ENCODE measurements at places on chromosomes 12 and 14.

GRCh38 chr12:2689879-2690278 is 104.9 kb upstream of the FKBP4 start:
- DNase-seq = no peak

DNA sequence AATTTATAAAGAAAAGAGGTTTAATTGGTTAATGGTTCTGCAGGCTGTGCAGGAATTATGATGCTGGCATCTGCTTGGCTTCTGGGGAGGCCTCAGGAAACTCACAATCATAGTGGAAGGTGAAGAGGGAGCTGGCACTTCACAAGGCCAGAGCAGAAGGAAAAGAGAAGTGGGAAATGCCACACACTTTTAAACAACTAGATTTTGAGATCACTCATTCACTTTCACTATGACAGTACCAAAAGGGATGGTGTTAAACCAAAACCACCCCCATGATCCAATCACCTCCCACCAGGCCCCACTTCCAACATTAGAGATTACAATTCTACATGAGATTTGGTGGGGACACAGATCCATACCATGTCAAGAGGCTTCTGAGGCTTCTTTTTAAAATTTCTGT is 62.6 kb downstream of the SLC38A4 start:
- no peak for DNase-seq

DNA sequence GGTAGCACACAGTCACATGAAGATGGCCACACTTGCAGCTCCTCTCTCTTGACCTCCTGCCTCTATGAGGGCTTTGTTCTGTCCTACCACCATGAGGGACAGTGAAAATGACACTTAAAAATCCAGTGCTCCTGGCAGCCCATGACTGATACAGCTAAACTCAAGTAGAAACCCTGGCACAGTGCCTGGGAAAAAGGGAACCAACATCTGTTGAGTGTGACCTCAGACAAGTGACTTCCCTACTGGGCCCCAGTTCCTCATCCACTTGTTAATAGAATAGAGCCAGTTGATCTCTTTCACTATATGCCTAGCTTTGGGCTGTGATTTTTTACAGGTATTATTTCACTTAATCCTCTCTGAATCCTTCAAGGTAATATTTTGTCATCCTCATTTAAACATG is 4.8 kb downstream of the GUCY2C start:
- no peak for DNase-seq

GRCh38 chr12:89305373-89305772 is 46.9 kb downstream of the DUSP6 start:
- DNase-seq = no peak

DNA sequence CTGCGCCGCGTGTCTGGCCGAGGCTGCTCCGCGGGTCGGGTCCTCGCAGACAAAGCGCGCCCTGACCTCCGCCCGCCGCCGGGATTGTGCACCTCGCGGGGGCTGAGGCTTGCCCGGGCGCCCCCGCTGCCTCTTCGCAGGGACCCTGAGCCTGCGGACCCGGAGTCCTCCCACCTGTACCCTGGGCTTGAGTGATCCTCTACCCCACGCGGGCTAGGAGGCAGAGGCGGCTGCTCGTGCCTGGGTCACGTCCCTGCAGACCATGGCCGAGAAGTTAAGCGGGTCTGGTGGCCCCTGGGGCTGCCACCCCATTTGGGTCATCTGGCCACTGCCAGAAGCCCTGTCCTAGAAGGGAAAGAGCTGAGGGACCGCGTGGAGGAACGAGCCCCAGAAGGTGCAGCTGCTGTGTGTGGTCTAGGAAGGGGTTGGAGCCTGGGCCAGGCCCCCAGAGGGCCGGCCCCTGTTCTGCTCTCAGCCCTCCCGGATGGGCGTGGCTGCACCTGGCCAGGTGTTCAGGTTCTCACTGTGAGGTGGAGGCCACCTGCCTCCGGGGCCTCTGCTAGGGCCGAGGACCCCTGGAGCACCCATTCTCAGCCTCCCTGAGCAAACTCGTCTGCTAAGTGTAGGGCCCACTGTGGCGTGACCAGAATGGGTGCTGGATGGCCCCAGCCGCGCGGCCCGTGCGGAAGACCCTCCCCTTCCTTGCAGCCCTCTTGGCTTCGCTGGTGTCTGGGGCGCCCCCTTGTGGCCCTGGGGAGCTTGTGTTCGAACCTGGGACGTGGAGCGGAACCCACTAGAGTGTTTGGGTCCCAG is 49.6 kb downstream of the LRCOL1 start:
- peak; percentile 95 for DNase-seq

- no peak for DNase-seq
Measured at GRCh38 chr12:57604992-57605810, 577 bp downstream of the DTX3 start.

DNA sequence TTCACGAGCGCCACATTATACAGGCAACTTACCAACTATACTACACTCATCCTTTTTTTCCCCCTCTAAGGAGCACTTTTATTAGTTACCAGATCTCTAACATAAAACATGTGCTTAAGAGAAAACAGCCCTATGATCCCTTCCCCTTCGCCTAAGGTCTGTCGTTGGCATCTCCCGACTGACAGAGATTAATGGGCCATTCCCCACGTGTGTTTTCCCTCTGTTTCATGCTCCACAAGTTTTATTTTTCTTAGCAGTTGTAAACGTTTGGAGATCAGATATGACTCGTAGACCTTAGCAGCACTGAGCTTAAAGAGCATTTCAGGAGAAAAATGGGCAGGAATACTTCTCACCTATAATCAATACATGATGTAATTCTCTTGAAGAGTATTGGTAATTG is 51.4 kb upstream of the FZD10 start:
- DNase-seq = no peak
